ENCODE measurements at places on chromosomes 7 and 10. TPM values are rescaled to one million over a fixed set of nuclear protein-coding genes. Genes with fewer than 3 reads are reported as not detected.

SORCS3 gene
- total RNA-seq: not detected

GRCh38 chr10:98246911-98247805 is 20.8 kb downstream of the LOXL4 start:
- peaks cover 37% of the 10 kb centered on the region for H3K36me3 ChIP-seq
- H3K27me3 ChIP-seq: no peaks in the 10 kb centered on the region
- H3K27ac ChIP-seq: no peak overlapping the region
- no peak overlapping the region for H3K4me3 ChIP-seq
- peaks cover 5% of the 10 kb centered on the region for H3K4me1 ChIP-seq
- DNase-seq: no peak

GRCh38 chr7:136275794-136276193 is 298.6 kb upstream of the MTPN start:
- H3K4me1 ChIP-seq: no peaks in the 10 kb centered on the region
- no peak overlapping the region for H3K4me3 ChIP-seq
- no peaks in the 10 kb centered on the region for H3K27me3 ChIP-seq
- no peak for DNase-seq
- no peak overlapping the region for H3K27ac ChIP-seq

DNA sequence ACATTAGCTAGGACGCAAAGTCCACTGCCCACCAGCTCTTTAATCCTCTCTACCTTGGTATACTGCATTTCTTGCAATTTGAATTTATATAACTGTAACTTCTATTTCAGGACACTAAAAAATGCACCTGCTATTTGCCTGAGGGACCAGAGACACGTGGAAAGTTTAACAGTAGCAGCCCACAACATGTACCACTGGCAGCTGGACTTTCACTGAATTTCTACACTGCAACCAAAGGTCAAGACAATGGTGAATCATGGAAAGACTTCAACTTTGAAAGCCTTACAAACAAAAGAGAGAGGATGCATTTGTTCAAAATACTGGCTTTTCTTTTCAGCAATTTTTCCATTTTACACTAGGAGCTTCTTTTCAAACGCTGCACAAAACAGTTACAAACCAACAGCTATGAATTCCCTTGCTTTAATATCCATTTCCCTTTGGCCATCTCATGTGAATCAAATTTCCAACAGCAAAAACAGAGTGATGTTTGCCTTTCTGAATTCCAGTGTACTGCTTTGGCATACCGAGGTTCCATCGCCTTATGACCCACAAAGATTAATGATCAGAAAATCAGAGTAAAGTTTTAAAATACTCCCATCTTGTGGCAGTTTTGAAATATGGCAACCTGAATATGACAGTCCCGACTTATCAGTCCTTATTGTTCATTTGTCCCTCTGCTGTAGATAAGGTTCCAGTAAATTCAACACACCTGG is 29.9 kb upstream of the HNRNPH3 start:
- DNase-seq: peak; percentile 43
- no peak overlapping the region for H3K27ac ChIP-seq
- H3K36me3 ChIP-seq: no peaks in the 10 kb centered on the region
- H3K4me1 ChIP-seq: no peaks in the 10 kb centered on the region
- H3K4me3 ChIP-seq: no peak overlapping the region
- no peaks in the 10 kb centered on the region for H3K27me3 ChIP-seq

PTPN20 gene
- total RNA-seq: not detected

CTTNBP2 gene
- not detected for total RNA-seq

- no peaks in the 10 kb centered on the region for H3K27me3 ChIP-seq
- no peak overlapping the region for H3K4me3 ChIP-seq
- H3K4me1 ChIP-seq: no peaks in the 10 kb centered on the region
- H3K27ac ChIP-seq: no peak overlapping the region
Measured at GRCh38 chr10:72069751-72070526, 18.4 kb downstream of the SPOCK2 start.

GRCh38 chr7:117764031-117764430 is 109.2 kb downstream of the CTTNBP2 start:
- no peak overlapping the region for H3K4me3 ChIP-seq
- no peaks in the 10 kb centered on the region for H3K27me3 ChIP-seq
- H3K27ac ChIP-seq: no peak overlapping the region
- no peaks in the 10 kb centered on the region for H3K4me1 ChIP-seq

DNA sequence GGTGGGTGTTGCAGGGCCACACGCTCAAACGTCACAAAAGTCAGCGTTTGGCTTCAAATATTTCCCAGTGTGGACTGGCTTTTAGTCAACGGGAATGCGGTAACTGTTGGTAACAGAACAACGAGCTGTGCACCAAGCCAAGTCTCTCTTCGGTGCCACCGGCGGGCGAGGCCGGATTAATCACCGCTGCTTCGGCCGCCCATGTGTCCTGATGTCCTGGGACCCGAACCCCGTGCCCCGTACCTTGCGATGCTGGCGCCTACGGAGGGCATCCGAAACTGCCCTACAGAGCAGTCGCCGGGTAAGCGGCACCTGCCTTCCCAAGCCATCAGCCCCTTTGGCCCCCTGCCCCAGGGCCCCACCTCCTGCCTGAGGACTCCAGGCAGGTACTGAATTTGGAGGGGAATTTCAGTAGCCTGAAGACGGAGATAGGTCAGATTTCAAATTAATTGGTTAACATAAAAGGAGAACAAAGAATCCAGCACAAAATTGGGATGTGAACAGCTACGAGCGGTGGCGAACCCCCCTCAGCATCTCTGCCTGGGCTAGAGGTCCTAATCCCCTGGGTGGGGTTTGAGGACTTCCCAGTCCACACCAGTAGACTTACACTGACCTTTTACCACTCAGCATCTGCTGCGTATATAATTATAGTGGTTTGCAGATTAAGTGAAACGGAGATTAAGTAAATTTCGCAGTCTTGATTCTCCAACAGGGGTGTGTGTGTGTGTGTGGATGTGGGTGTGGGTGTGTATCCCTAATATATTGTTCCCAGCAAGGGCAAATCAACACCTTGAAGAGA is at the start of gene LRRC72:
TSS of gene LRRC72 (plus strand) at position 84 of the 799 bp plus-strand sequence. CDS start at position 212, 128 bp downstream.
- no peak within 1 kb of the TSS for H3K4me3 ChIP-seq
- H3K36me3 ChIP-seq: no peaks in the 10 kb centered on the region
- DNase-seq: no peak
- H3K27ac ChIP-seq: no peak within 1 kb of the TSS

ANKMY2 gene
- total RNA-seq: 19.2 TPM

Measured in SJSA1 (cell line).